GM23248 (cell line): ENCODE measurements at places on chromosomes 7 and 10. TPM values are rescaled to one million over a fixed set of nuclear protein-coding genes. Genes with fewer than 3 reads are reported as not detected.

Gene FBXL13
- under 0.01 and 0.43 TPM in 2 replicates for total RNA-seq

- peak; percentile 98 for DNase-seq
Measured at GRCh38 chr7:43164757-43165156, 52.3 kb downstream of the HECW1 start.

GRCh38 chr10:110613341-110613995, 30.7 kb upstream of the RBM20 start:
- no peak for DNase-seq

GRCh38 chr10:3480281-3480989, 304.6 kb downstream of the KLF6 start:
- no peak for DNase-seq

Gene LRIT1
- not detected in 2 replicates for total RNA-seq

DNA sequence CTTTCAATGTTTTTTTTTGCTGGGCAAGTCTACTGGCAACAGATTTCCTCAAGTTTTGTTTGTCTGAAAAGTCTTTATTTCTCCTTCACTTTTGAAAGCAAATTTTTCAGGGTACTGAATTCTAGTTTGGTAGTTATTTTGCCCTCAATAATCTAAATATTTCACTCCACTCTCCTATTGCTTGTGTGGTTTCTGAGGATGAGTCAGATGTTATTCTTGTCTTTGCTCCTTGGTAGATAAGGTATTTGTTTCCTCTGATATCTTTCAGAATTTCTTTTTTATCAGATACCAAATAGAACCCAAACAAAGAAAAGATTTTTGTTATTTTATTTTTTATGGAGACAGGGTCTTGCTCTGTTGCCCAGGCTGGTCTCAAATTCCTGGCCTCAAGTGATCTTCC, 99.2 kb upstream of the MALRD1 start:
- no peak for DNase-seq

DNA sequence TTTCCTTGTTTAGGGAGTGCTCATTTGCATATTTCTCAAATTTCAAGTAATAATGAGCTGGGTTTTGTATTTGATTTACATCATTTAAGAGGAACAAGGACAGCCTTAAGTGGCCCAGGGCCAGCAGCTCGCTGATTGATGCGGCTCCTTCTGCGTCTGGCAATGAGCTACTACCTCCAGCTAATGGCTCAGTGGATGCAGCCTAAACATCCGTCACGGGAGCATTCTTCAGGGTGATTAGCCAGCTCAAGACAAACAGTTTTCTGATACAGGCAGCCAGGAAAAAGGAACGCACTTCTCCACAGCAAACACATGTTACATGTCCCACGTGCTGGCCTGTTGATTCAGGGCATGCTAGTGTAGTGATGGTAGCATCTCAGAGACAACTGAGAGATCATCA, 169.3 kb upstream of the TCERG1L start:
- peak; percentile 20 for DNase-seq

Gene CHN2
- total RNA-seq = 1.5 TPM in 1 of 2 replicates, not detected in the other

Gene FAM25G
- not detected in 2 replicates for total RNA-seq

- no peak for DNase-seq
Measured at GRCh38 chr10:71278691-71279588, 40.1 kb upstream of the SLC29A3 start.

DNA sequence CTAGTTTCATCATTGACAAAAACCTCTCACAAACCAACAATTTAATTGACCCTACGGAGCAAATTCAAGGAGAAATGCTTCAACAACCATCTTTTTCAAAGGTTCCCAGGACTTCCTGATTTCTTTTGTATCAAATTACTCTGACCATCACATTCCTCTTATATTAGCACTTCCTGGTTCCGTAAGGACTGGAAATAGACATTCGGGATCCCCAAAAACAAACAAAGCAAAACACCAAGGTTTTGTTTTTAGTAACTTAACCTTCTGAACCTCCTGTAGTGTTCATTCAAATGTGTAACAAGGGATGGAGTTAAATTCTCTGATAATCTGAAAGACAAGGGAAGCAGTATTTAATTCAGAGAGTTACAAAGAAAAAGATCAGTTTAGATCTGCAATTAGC, 387.6 kb upstream of the NRP1 start:
- no peak for DNase-seq

Gene SFMBT2
- 0.13 and 0.22 TPM in 2 replicates for total RNA-seq

DNA sequence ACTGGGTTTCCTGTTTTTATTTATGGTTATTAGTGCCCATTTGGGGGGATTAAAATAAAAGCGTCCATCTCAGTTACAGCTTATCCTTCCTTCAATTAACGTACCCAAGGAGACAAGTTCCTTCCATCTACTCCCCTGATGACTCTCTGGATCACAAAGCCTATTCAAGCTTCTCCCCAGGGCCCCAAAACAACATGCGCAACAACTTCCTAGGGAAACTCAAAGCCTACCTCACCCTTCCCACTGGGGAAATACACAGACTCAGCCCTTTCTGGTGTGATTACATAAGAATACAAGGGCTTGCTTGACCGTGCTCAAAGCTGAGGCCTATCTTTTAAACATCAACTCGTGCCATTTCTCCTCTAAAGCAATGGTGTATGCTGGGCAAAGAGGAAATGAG, 112.4 kb downstream of the CDK6 start:
- no peak for DNase-seq

Gene KIF11
- total RNA-seq = 12.5 and 16.2 TPM in 2 replicates

GRCh38 chr7:157908006-157908782, 571.4 kb downstream of the DNAJB6 start:
- DNase-seq = no peak

DNA sequence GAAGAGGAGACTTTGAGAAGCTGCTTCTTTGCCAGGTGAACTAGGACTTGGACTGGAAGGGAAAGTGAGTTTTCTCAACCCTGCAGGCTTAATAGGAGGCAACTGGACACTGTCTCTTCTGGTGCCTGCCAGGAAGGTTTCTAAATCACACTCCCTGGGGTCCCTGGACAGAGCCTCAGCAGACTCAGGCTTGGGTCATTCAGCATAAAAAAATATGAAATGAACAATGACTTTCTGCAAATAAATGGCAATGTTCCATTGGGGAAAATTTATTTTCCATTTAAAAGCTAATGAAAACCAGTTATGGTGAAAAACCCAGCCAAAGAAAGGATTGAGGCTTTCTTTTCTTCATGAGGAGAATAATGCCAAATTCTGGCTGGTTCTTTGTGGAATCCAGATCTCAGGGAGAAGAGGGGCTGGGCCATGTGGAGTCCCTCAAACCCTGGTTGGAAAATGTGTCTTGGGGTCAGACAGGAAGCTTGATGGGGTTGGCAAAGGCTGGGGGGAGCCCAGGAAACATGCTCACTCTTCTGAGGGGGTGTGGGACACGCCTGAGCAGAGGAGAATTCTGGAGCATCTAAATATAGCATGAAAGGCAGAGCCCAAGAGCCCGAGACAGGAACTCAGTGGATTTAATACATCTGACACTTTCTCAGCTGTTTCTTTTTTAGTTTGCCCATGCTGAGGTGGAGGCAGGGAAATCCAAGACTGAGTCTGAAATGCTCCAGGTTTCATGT, 65.2 kb upstream of the EMX2 start:
- DNase-seq = peak; percentile 56

DNA sequence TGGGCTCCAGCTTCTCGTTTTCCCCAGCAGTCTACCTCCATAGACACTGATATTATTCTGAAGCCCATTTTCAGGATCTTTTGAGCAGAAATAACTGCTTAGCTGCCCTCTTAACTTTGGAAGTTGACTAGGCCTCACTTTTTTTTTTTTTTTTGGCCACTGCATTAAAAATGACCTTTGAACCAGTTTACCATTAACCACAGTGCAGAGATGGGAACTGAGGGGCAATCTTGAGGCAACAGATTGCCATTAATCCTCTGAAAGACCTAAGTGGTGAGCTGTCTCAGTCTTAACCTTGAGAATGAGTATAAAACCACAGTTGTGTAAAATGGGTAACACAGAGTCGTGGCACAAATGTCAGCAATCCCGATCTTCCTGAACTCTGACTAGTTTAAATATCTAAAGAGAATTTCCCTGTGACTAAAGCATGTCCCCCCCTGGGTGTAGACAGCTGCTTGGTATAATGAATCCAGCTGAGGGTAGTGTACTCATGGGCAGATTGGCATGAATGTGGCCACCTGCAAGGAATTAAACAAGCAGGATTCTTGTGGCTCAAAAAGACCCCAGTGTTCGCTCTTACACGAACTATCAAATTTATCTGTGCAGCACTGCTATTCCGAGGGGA, 46.1 kb upstream of the FMC1 start:
- DNase-seq = no peak

Gene FAM13C
- total RNA-seq = 0.51 and 0.54 TPM in 2 replicates

Gene ZKSCAN5
- total RNA-seq = 10.7 and 12.0 TPM in 2 replicates

DNA sequence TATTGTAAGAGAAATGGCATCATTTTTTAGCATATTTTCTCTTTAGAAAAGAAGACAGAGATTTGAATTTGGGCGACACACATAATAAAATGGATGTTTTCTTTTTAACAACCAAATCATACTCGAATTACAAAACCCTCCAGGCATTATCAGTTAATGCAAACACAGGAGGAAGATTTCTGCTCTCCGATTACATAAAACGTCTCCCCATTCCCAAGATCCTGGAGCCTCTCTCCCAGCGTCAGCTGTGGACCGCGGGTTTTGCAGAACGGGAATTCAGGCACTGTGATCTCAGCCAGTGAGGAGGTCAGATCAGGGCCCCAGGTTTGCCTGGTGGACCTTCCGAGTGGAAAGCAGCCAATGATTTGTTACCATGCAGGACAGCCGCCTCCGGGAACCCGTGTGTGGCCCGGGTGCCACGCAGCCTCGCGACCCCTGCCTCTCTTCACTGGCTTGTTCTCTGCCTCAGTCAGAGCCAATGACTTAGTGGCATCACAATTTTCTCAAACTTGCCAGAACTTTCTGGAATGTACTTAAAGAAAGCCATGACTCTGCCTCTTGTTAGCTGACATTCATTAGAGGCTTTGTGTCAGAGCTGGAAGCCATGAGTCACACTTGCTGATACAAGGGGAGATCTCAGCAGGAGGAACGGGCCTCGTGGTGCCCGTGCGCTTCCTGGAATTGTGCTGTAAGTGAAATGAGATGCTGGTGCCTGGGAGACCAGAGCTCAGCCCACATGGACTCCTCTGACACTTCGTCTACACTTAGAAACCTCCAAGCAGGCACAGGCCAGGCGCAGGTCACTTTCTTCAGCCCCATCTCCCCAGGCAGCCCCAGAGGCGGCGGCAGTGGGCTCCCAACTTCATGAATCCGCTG, 246.1 kb downstream of the KLF6 start:
- peak; percentile 99 for DNase-seq

GRCh38 chr10:66927251-66927935, 1.6 kb downstream of the LRRTM3 start:
- no peak for DNase-seq

Gene RARRES2
- total RNA-seq = not detected in 2 replicates

Gene DCLRE1C
- 7.5 and 8.2 TPM in 2 replicates for total RNA-seq

Gene RBM20
- total RNA-seq = 0.13 TPM in 1 of 2 replicates, not detected in the other

DNA sequence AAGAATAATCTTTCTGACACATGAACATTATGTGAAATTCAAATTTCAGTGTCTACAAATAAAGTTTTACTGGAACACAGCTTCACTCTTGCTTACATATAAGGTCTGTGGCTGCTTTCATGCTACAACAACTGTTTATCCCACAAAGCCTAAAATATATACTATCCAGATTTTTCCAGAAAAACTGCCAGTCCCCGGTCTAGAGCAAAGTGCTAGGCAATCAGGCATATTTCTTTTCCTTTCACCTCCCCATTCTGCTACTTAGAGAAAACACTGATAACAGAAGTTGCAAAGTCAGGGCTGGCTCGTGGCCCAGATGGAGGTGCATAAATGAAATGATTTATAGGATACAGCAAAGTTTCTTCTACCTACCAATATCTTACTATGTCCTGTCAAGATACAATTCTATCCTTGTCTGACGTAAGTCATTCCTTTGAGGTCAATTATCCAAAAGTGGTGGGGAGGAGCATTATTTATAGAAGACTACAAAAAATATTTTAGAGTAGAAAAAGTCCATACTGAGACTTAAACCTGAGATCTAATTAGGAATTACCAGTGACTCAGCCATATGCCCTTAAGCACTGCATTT, 384.1 kb downstream of the NXPH1 start:
- no peak for DNase-seq

DNA sequence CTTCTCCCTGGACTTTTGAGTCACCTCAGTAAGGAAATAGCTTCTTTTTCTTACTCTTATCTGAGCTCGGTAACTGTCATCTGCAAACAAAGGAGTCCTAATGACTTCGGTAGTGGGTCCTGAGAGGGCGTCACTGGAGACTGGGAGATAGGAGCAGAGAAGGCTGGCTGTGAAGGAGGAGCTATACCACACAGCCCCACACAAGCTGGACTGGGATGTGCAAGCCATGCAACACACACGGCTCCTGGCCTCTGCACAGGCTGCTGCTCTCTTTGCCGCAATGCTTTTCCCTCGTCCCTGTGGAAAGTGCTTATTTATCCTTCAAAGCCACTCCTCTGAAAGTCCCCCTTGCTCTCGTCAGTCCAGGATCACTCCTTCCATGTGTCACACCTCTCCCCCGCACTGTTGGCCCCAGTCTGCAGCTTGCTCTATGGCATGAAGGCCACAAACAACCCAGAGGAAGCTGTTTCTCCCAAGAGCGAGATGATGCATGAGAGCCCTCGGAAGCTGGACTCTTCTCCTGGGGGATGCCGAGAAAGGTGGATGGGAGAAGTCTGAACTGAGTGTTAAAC, 14.9 kb downstream of the TMEM273 start:
- DNase-seq = no peak

Gene SPDYE2B
- total RNA-seq = not detected in 2 replicates

Gene SYCE1
- total RNA-seq = not detected in 2 replicates

Gene MMP21
- total RNA-seq = not detected in 2 replicates

DNA sequence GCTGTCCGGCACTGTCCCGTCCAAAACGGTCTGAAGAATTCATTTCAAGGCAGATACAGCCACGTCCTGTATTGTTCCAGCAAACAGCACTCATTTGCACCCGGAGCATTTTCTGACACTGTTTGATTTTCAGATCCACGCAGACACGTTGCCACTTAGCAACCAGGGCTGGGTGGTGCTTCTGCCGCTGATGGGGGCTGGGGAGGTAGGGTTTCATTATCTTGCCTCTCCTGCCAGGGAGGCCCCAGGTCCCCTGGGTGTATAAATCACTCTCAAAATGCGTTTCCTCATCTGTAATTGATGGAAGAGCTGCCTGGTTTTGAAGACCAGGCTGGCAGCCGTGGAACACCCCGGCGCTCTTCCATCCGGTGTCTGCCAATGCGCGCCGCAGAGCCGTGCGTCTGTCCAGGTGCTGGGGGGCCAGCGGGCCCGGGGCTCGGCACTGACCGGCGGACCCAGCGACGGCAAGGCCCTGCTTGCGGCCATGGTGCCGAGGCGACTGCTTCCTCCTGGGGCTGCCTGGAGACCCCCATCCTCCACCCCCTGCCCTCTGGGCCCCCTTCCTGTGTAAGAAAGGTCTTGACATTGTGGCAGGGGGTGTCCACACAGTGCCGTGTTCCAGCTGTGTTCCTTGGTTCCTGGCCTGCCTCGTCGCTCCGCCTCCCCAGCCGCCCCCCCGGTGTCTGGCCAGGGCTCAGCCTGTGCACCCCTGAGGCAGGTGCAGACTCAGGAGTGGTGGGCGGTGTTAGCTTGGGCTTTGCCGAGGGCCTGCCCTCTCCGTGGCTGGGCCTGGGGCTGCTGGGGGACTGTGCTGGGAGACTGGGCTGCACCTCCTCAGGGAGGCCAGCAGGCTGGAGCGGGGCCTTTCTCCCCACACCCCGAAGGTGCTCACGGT, 16.6 kb downstream of the ADGRA1 start:
- DNase-seq = no peak
